ENCODE measurements at places on chromosomes 1 and 21. TPM values are rescaled to one million over a fixed set of nuclear protein-coding genes. Genes with fewer than 3 reads are reported as not detected.

IQCC gene
- 2.9 TPM for total RNA-seq

EFNA3 gene
- total RNA-seq: 0.48 TPM

FCRL5 gene
- total RNA-seq: not detected

OR2M5 gene
- not detected for total RNA-seq

NTMT2 gene
- not detected for total RNA-seq
